ENCODE measurements at places on chromosomes 6 and 20.

DNA sequence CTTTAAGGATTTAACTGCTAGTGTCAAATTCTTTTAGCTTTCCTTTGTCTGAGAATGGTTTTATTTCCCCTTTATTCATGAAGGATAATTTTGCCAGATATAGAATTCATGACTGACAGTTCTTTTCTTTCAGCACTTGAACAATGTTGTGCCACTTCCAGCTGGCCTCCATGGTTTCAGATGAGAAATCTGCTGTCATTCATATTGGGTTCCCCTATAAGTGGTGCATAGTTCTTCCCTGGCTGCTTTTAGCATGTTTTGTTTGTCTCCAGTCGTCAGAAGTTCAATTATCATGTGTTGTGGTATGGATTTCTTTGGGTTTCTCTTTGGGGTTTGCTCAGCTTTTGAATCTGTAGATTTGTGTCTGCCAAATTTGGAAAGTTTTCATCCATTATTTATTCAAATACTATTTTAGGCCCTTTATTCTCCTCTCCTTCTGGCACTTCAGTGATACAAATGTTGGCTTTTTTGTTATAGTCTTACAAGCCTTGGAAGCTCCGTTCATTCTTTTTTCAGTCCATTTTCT is 76.3 kb upstream of the TGM3 start:
- DNase-seq, result no peak

- DNase-seq, result peak; percentile 64
Measured at GRCh38 chr6:163086624-163086920, 327.9 kb upstream of the QKI start.

- no peak for DNase-seq
Measured at GRCh38 chr6:148193063-148193680, 149.5 kb upstream of the SASH1 start.

DNA sequence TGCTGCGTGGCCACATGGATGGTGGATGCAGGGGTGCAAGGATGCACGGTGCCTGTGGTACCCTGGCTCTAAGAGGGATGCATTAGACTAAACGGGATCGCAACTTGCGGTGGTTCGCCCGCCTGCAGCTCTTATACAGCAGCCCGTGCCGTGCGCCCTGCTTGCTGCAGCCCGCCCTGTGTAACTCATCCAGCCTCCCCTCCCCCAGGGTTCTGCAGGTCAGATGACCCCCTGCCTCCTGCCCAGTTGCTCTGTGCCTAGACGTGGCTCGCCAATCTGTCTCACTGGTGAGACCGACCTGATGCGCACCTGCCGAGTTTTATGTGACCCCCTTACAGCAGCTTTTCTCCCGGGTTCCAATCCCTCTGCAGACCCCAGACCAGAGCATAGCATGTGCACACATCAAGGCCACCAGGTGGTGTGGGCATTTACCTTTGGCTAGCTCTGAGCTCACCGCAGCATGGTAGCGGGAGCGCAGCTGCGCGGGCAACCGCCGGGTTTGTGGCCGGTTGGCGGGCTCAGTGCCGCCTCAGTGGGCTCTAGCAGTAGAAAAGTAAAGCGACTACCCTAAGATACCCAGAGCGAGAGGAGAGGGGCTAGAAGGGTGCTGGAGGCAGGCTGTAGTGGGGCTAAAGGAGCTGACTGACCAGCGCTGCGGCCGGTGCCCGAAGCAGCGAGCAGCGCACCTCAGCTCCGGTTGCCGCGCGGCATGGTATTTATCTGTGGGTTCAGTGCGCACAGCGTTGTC is 693 bp upstream of the GNAS-AS1 start:
- no peak for DNase-seq

DNA sequence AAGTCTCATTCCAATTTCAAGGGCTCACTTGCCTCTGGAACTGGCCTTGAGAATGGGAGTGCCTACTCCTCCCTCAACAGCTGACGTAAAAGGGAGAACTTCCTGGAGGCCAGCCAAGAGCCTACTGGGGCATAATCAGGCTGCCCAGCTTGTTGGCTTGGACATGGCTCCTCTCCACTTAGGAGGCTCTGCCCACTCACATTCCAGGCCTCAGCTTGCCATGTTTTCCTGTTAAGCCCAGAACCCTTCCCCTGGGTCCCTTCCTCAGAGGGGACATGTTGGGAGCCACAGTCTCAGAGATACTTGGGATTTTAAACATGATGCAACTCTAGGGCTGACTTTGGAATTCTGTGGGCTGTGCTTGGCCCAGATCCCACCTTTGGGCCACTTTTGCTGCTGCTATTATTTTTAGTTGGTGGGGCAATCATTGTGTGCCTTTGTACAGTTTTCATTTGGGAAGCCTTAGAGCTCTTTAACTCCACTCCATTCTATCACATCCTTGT is 31.5 kb upstream of the ADTRP start:
- DNase-seq, result peak; percentile 78

- DNase-seq, result no peak
Measured at GRCh38 chr20:858011-858410, 24.5 kb downstream of the FAM110A start.

DNA sequence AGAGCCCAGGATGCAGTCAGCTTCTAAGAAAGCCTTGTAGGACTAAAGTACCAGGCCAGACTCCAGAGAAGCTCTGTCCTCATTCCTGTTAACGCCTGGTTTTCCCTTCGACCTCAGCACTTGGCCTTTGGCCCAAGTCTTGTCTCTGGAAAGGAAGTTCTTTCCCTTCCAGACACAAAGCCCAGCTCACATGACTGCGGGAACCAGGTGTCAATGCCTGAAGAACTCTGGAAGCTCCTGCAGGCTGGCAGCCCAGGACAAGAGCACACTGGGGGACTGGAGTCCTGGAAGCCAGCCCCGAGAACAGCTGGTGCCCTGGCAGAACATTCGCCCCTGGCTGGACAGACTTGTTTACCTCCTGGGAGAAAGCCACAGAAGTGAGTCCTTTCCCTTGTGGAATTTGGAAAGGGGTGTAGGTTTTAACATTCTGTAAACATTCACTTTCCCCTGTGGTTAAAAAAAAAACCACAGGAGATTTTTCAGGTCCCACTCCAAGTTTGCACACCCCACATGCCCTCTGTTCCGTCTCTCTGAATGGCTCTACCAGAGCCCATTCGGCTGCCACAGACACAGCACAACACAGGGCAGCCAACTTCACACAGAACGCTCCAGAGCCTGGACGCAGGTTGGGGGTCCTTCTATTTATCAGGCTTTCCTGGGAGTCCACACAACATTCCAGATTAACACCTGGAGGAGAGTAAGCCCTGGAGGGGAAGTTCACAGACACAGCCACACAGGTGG is 18.1 kb downstream of the ACSS1 start:
- peak; percentile 56 for DNase-seq

DNA sequence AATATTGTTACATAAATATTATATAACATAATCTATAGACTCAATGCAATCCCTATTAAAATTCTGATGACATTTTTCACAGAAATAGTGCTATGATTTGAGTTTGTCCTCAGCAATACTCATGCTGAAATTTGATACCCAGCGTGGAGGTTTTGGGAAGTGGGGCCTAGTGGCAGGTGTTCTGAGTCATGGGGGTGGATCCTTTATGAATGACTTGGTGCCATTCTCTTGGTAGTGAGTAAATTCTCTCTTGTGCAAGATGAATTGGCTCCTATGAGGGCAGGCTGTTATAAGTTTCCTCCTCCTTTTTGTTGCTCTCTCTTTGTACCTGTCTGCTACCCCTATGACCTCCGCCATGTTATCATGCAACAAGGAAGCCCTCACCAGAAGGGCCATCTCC is 65.8 kb downstream of the SHPRH start:
- DNase-seq, result no peak

- no peak for DNase-seq
Measured at GRCh38 chr20:58959652-58960051, 21.4 kb upstream of the NELFCD start.

- DNase-seq, result peak; percentile 86
Measured at GRCh38 chr20:35395728-35396127, 16.0 kb downstream of the UQCC1 start.

- DNase-seq, result no peak
Measured at GRCh38 chr6:112665114-112665513, 318.0 kb downstream of the RFPL4B start.

DNA sequence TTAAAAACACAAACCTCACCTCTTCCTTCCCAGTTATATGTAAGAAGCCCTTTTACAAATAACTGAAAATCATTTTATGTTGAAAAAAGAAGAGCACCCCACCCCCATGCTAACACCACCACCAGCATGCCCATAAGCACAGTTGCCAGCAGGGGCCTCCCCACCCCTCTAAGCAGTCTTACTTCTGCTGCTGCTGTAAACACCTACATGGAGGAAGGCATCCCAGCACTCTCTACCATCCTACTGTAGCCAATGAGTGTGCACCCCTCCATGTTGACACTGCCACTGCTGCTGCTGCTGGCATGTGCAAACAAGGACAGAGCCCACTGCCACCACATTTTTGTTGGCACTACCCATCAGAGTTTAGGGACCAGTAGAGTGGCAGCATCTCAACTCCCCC is 49.6 kb upstream of the PHIP start:
- DNase-seq, result no peak

DNA sequence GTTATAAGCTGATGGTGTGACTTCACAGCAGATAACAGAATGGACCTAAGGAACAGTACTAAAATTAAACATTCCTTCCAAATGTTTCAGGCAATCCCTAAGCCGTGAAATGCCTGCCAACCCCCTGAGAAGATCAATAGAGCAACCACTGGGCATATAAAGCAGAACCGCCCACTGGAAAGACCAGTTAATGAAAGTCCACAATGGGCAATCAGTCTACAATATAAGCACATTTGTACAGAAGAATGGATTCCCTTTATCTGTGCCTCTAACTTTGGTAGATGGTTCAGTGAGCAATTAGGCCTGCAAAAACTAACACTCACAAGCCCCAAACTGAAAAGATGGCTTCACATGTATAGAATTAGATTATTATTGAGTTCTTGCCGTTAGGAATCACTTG is 286.6 kb downstream of the UBE3D start:
- no peak for DNase-seq

DNA sequence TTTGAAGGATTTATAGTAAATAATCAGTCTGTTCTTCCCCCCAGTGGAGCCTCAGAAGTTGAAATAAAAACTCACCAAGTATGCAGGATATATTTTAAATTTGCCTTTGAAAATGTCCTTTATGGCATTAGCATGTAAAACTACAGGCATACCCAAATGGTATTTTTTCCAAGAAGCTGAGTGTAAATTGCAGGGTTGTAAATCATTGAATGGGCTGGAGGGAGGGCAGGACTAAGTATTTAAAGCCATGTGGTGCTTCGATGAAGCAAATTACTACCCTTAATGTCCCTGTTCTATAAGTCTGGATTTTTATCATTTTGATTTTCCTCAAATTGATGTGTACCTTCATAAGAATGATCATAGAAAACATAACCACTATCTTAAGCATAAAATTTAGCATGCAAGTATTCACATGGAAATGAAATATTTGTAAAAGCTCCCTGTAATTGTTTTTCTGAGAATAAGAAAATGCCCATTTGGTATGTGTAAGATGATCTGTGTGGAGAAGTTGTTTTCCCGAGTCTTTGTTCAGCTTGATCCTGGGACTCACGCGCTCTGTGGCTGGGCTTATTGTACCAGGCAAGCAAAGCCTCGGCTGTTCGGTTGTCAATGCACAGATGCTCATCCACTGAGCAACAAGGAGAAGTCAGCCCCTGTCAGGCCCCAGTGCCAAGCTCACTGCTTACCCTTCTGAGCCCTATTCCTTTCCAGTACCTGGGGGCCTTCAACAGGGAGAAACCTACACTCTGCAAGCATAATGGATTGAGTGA is 66.7 kb downstream of the CD164 start:
- DNase-seq, result no peak

DNA sequence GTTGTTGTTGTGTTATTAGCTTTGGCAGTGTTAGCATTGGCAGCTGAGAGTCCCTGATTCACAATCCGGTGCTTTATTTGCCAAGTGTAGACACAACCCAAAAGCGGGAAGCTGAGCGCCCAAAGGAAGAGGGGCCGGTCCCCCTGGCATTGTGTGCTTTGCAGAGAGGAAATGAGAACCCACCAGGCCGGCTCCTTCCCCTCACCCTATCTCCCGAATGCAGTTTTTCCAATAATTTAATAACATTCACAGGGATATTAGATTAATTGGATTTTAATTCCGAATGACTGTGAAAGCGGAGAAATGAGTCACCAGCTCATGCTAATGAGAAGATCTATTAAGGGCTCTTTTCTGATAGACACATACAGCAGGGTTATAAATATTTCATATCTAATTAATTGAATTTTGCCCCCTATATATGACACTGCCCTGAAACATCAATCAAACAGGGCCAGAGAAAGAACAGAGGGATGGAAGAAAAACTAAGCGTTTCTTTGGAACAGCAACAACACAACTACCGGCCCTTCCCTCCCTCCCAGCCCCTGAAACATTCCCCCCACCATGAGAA is 143.8 kb downstream of the MBOAT1 start:
- no peak for DNase-seq

DNA sequence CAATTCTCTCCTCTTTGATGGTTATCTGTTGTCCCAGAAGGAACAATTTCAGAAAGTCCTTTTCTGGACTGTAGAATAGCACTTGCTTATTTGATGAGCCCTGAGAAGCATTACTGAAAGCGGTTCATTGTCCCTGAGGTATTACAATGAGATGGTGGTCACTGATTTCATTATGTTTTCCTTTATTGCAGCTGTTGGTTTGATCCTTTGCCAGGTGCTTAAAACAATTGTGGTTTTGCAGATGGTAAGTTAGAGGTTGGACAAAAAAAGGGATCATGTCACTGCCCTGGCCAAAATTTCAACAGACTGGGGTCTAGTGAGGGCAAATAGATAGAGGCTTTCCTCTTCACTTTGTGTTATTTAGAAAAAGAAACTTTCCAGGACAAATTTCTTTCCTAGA is 61.9 kb downstream of the ESR1 start:
- no peak for DNase-seq

DNA sequence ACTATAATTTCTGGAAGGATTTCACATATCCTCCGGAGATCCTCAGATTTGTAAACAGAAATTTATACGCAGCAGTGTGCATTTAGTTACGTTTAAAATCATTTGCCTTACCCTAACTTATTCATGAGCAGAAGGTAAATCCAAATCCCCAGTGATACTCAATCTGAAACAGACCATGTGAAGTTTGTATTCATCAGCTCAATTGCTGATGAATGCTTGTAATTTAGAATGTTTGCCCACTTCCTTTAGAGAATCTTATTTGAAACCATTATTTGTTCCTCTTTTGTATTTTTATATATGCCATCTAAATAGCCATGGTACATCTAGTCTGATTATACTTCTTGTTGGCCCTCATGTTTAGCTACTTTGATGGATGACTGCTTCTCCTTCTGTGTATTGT is 15.4 kb downstream of the TAAR1 start:
- no peak for DNase-seq

GRCh38 chr6:11919771-11920440 is 92.2 kb upstream of the HIVEP1 start:
- no peak for DNase-seq

- no peak for DNase-seq
Measured at GRCh38 chr20:62697468-62697912, 11.1 kb upstream of the NTSR1 start.

DNA sequence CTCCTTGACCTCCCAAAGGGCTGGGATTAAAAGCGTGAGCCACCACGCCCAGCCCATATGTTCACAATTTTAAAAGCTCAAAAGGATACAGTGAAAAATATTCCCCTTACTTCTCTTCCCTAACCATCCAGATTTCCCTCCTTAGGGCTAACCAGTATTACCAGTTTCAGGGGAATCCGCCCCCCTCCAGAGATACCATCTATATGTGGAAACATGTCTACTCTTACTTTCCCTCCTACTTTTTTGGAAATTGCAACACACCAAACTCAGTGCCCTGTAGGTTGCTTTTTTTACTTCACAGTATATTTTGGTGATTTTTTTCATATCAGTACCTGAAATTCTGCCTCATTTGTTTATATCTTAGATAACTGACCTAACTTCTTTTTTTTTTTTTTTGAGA is 6.9 kb upstream of the RPL10A start:
- no peak for DNase-seq

Data from astrocyte of the spinal cord (primary cell).